Fibroblast of lung (primary cell): ENCODE measurements at places on chromosomes 6 and 20. TPM values are rescaled to one million over a fixed set of nuclear protein-coding genes. Genes with fewer than 3 reads are reported as not detected.

HLA-DOA gene
- polyA plus RNA-seq, result not detected in 2 replicates

DNA sequence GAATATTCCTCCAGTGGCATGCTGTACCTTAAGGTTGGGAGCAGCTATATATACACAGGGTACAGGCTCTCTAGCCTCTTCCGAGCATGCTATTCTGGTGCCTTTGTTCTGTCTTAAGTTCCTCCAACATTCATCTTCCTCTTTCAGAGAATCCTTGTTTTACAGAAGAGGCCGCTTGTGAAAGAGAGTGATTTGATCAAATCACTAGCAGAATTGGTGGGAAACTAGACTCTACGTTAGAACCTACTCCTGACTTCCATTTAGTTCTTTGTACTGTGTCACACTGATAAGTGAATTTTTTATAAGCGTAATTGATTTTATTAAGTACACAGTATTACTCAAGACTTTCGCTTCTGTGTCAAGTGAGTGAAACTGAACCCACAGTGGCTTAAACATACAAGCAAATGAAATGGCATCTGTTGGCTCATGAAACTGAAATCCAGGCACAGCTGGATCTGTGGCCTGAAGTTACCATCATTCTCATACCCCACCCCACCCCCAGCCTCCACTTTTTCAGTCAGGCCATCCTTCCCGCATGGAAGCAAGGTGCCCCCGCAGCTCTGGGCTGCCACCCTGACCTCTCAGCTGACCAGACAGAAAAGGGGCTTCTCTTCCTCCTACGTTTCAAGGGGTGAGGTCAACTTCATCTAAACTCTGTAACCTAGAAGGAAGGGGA is 102.3 kb downstream of the RPP40 start:
- H3K27me3 ChIP-seq, result no peaks in the 10 kb centered on the region
- peaks cover 2% of the 10 kb centered on the region for H3K4me1 ChIP-seq
- H3K4me3 ChIP-seq, result no peak overlapping the region
- H3K27ac ChIP-seq, result no peak overlapping the region

DNA sequence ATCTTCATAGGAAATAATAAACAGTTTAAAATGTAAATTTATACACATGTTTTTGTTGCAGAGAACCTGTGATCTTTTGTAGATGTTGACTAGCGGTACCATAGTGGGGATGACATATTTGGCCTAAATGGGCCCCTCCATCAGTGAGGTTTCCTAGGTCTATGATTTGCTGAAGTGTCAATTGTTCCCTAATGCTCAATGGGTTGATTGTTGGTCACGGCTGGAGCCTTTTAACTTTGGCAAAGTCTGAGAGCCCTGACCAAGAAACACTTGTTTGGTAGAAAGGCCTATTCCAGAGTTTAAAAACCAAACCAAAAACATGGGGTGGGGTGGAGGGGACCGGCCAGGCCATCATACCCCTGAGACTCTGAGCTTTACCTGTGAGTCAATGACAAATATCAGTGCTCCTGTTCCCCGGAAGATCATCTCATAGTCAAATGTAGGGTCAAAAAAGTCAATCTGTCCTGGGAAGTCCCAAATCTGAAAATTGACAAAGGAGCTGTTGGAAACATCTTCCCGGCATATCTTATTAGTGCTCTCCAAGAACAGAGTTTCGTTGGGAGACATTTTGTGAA is 25.1 kb downstream of the RRAGD start:
- H3K27me3 ChIP-seq, result no peaks in the 10 kb centered on the region
- no peak for DNase-seq
- H3K36me3 ChIP-seq, result no peaks in the 10 kb centered on the region
- H3K27ac ChIP-seq, result no peak overlapping the region
- no peaks in the 10 kb centered on the region for H3K4me1 ChIP-seq
- no peak overlapping the region for H3K4me3 ChIP-seq

GRCh38 chr6:142478117-142478516 is 176.3 kb downstream of the ADGRG6 start:
- no peaks in the 10 kb centered on the region for H3K36me3 ChIP-seq
- H3K27me3 ChIP-seq, result no peaks in the 10 kb centered on the region
- H3K4me3 ChIP-seq, result no peak overlapping the region
- no peaks in the 10 kb centered on the region for H3K4me1 ChIP-seq
- peak; percentile 44 for DNase-seq
- H3K27ac ChIP-seq, result no peak overlapping the region

GRCh38 chr6:170347091-170347490 is 40.5 kb downstream of the FAM120B start:
- peaks cover 4% of the 10 kb centered on the region for H3K4me1 ChIP-seq
- H3K27ac ChIP-seq, result no peak overlapping the region
- peaks cover 8% of the 10 kb centered on the region for H3K36me3 ChIP-seq
- no peak for DNase-seq
- H3K4me3 ChIP-seq, result no peak overlapping the region

DNA sequence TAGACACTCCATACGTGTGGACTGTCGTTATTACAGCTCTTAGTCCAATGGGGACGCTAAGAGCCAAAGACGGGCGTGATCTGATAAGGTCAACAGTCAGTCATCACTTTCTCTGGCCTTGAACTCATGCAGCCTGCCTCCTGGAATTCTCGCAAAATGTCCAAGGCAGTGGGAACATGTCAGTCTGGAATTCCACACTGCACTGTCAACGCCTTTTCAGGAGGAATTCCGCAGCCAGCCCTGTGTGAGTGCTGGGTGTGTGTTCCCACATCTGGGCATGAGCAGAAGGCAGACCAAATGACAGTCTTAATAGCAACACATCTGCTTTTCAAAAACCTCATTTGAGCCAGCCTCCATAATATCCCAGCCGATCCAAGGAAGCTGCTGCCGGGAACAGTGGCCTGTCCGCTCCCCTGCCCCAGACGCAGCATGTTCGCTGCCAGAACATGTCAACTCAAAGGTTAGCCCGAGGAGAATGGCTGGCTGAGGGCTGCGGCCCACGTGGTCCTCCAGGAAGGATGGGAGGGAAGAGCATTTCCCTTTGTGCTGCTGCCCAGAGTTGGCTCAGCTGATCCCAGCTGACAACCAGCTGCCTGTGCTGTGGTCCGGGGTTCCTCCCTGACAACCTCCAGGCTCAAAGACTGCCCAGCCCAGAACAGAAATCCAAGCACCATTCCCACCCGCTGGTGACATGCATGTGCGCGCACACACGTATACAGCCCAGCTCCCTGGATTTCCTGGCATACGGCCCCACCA is 103.1 kb downstream of the SULF2 start:
- H3K4me3 ChIP-seq, result no peak overlapping the region
- DNase-seq, result peak; percentile 54
- H3K36me3 ChIP-seq, result no peaks in the 10 kb centered on the region
- H3K4me1 ChIP-seq, result no peaks in the 10 kb centered on the region
- H3K27ac ChIP-seq, result no peak overlapping the region
